ENCODE measurements at places on chromosomes 12 and 14. TPM values are rescaled to one million over a fixed set of nuclear protein-coding genes. Genes with fewer than 3 reads are reported as not detected.

The BICDL1 gene
- 37.8 TPM for polyA plus RNA-seq

The WDHD1 gene
- polyA plus RNA-seq: 24.9 TPM

The PTGER2 gene
- polyA plus RNA-seq: 5.4 TPM

The RPGRIP1 gene
- 0.58 TPM for polyA plus RNA-seq

The VRTN gene
- not detected for polyA plus RNA-seq

The BCDIN3D gene
- polyA plus RNA-seq: 7.7 TPM

The LRP1-AS gene
- not detected for polyA plus RNA-seq
